Eye (tissue), 1 donor: ENCODE measurements at places on chromosomes 5 and 9.

DNA sequence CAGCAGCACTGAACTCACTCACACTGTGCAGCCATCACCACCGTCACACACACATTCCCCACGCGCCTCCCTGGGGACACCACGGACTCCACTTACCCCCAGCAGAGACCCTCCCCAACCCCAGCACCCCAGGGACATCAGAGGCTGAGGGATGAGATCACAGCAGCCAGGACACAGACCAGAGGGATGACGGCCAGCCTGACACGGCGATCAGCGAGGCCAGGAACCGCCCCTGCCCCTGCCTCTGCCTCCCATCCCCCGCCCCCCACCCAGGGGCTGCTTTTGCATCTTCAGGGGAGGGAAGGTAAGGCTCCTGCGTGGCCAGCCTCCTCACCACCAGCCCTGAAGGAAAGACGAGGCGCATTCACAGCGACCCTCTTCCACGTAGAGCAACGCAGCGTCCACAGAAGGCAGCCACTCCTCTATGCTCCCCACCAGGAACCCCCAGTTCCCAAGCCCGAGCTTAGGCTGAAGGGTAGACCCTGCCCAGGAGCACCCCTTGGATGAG, 104.5 kb downstream of the VAV2 start:
- no peak for DNase-seq

- no peak for DNase-seq
Observed at GRCh38 chr5:144202726-144203125, 32.1 kb downstream of the KCTD16 start.

DNA sequence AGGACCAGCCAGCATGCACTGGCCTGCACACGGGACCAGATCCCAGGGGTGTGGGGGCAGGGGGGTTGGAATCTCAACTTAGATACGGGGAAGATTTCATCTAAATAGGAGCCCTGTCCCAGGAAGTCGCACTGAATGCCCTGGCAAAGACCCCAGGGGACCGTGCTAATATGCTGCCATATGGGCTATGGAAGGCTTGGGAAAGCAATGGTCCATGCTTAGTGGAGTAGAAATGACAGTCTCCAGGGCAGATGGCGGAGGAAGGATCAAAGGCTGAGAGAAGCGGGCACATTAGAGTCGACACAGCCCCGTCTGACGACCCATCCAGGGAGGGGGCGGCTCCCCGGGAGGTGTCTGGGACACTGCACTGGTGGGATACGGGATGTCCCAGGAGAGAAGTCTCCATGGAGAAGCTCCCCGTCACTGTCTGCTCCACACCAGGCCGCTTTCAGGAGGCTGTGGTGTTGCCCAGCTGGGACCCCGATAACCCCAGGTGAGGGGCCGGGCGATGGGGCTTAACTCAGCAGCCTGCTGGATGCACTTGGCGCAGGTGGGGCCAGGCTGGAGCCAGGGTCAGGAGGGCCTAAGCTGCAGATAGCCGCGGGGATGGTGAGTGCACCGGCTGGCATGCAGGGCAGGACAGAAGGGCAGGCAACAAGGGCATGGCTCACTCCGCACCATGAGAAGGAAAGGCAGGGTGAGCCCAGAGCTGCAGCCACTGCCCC, 377.7 kb upstream of the IRX1 start:
- peak; percentile 78 for DNase-seq

DNA sequence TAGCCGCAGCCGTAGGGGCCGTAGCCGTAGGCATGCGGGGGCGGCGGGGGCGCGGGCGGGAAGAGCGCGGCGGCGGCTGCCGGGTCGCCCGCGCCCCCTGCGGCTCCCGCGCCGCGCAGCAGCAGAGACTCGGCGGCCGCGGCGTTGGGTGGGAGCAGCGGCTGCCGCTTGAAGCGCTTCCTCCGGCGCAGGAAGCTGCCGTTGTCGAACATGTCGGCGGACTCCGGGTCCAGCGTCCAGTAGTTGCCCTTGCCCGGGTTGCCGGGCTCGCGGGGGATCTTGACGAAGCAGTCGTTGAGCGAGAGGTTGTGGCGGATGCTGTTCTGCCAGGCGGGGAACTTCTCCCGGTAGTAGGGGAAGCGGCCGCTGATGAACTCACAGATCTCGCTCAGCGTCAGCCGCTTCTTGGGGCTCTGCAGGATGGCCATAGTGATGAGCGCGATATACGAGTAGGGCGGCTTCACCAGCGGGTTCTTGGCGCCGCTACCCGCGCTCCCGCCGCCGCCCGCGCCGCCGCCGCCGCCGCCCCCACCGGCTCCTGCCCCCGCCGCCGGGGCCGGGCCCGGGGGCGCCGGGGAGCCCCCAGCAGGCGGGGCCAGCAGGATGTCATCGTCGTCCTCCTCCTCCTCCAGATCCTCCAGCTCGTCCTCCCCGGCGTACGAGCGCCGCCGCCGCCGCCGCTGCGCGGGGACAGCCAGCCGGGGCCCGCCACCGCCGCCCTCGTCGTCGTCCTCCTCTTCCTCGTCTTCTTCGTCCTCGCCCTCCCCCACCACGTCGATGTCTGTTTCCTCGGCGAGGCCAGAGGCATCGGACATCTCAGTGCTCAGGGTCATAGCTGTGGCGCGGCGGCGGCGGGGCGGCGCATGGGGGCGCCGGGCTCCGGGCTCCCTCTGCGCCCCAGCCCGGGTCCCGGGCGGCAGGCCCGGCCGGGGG, 781 bp downstream of the FOXD1 start:
- peak; percentile 80 for DNase-seq

- peak; percentile 31 for DNase-seq
Observed at GRCh38 chr5:124310453-124310852, 436.0 kb downstream of the ZNF608 start.
